ENCODE measurements at places on chromosomes 12 and 14.
A peak's percentile ranks its signal among the peaks of the same experiment; 100 is the strongest.

DNA sequence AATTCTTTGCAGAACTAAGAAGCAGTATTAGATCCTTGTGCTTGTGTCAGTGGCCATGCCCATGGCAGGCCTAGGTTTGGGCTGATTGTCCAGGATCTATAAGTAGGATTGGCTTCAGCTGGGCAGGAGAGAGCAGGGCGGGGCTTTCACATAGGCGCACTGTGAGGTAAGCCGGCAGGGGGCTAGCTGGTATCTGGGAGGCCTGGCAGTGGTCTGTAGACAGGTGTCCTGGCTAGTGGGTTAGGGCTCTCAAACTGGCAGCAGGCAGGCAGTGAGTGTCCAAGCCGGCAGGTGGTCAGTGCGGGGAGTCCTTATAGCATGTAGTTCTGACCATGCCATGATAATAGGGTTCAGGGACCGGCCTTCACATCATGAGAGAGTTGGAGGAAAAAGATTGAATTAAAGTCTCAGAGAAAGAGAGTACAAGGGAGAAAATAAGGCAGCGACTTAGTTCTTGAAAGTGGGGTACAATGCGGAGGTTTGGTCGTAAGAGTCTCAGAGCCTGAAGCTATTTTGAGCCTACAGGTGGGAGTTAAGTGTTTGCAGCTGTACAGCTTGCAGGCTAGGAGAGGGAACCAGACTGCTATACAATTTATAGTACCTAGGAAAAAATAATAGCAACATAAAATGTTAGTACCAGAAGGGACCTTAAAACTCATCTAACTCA is 137.4 kb downstream of the TPH2 start:
- DNase-seq: peak; percentile 25

GRCh38 chr14:55448141-55448614 is 7.8 kb upstream of the TBPL2 start:
- DNase-seq: no peak

- no peak for DNase-seq
These were observed 15.7 kb downstream of the OR10P1 start for GRCh38 chr12:55652352-55652751.

DNA sequence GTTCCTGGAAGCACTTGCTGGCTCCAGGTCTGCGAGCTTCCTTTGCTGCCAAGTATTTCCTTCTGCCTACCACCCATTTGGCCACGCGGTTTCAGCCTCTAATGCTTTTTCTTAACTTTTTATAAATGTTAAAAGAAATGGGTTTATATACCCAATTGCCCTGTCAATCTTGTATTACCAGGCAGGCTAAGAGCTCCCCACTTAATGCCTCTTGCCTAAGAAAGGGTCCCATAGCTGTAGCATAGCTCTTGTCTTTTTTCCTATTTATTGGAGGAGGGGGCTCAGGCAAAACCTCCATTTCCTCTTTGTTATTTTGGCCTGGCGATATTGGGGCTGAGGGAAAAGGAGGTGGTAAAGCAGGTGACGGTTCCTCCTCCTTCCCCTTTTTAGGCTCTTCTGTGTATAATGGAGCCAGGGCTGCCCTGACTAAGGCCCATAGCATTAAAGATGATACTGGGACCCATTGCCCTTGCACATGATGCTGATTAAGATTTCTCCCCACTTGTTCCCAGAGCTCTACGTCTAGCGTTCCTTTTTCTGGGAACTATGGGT is 21.6 kb upstream of the BLTP3B start:
- DNase-seq: no peak

DNA sequence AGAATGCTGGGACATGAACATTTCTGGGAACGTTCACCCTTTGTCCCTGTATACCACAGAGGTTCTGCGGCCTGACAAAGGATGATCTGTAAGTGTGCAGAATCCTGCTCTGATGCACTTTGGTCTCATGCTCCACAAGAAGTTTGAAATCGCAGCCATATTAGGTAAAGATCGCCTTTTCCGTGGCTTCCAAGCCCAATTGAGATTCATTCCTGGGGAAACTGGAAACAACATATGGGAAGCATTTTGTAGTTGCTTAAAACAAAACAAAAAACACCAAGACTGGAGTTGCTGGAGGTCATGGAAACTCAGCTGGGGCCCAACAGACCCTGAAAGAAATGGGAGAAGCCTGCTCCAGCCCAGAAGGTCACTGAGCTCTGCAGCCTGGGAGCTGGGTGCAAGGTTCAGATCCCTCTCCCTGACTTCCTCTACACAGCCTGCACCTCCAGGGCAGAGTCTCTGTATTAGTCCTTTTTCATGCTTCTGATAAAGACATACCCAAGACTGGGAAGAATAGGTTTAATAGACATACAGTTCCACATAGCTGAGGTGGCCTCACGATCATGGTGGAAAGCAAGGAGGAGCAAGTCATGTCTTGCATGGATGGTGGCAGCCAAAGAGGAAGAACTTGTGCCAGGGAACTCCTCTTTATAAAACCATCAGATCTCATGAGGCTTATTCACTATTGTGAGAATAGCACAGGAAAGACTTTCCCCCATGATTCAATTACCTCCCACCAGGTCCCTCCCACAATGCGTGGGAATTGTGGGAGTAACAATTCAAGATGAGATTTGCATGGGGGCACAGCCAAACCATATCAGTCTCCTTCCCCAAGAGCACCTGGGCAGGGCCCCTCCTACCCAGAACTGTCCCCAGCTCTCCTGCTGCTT is 60.8 kb upstream of the CHGA start:
- DNase-seq: peak; percentile 62

- no peak for DNase-seq
These were observed 459.8 kb downstream of the EGLN3 start for GRCh38 chr14:33491112-33491511.

DNA sequence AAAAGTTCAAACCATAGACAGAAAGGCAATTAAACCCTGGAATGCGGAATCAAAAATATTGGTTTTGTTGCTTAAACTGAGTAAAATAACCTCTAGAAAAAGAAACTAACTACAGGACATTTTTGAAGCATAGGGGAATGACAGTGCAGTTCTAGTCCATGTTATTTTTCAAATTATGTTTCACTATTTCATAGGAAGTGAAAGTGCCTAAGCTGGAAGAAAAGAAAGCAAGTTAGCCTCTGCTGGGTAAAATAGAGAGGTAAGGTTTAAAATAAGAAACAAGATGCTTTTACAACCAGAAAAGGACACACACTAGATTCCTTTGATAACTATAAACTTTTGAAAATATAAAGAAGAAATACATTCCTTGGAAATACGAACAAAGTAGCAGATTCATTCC is 1.1 kb downstream of the CLECL1 start:
- no peak for DNase-seq

DNA sequence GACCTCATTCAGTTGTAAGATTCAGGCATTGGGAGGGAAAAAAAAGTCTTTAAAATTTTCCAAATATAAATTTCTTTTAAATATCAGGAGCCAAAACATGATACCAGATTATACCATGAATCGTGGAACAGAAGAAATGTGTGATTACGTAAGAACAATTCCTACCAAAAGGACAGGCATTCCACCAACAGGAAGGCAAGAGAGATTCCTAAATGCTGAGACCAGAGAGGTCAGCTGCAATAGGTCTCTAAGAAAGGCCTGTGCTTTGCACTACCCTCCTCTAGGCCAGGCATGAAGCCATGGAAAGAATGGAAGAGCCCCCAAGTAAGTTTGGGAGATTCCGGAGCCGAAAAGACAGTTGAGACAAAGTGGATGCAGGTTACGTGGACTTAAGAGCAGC is 83.7 kb downstream of the PTGER2 start:
- no peak for DNase-seq

- DNase-seq: no peak
These were observed 349 bp upstream of the FAM177A1 start for GRCh38 chr14:35045798-35046047.

All from NCI-H2081 (cell line).